ENCODE measurements at places on chromosomes 16 and 17.

- DNase-seq: no peak
These were observed 19.5 kb upstream of the C16orf78 start for GRCh38 chr16:49354101-49354500.

GRCh38 chr17:32671896-32672295 lies 185.1 kb downstream of the CDK5R1 start:
- DNase-seq: no peak

GRCh38 chr17:15883617-15884111 lies 61.3 kb upstream of the ADORA2B start:
- DNase-seq: no peak

- no peak for DNase-seq
These were observed 65.7 kb upstream of the LRRC37A3 start for GRCh38 chr17:64984851-64985521.

DNA sequence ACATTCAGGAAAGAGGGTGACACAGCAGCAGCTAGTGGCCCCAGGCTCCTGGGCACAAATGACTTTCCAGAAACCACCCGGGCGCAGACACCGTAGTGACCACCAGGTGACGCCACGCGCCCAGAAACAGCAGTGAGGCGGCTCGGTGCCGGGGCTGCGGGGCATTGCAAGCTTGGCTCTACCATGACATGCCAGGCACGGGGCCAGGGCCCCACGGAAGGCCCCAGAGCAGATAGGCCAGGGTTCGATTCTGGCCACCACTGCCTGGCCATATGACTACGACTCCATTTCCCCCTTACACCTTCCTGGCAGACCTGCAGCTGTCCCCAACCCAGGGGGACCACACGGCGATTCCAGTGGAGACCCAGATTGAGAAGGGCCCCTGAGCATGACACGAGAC lies 6.7 kb downstream of the RHBDF1 start:
- peak; percentile 82 for DNase-seq

- no peak for DNase-seq
These were observed 17.2 kb downstream of the CASKIN2 start for GRCh38 chr17:75498039-75498725.

GRCh38 chr17:31320791-31321190 lies 631 bp downstream of the EVI2A start:
- DNase-seq: no peak

GRCh38 chr17:7651097-7651664 lies 455 bp downstream of the ATP1B2 start:
- no peak for DNase-seq

DNA sequence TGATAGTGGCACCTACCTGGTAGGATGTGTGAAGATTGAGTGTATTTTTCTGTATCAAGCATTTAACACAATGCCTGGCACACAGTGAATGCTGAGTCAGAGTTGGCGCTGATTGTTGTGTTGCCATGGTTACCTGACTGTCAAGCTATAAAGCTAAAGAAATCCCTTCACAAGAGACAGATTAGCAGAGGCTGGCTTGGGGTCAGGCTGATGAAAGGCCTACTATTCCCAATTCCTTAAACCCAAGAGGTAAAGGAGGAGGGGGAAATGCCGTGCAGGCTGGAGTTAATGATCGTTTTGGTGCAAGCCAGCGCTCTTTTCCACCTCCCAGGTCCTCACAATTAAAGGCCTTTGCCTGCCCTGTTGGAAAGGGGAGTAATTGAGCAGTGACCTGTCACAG lies 5.9 kb downstream of the CLEC19A start:
- DNase-seq: no peak

DNA sequence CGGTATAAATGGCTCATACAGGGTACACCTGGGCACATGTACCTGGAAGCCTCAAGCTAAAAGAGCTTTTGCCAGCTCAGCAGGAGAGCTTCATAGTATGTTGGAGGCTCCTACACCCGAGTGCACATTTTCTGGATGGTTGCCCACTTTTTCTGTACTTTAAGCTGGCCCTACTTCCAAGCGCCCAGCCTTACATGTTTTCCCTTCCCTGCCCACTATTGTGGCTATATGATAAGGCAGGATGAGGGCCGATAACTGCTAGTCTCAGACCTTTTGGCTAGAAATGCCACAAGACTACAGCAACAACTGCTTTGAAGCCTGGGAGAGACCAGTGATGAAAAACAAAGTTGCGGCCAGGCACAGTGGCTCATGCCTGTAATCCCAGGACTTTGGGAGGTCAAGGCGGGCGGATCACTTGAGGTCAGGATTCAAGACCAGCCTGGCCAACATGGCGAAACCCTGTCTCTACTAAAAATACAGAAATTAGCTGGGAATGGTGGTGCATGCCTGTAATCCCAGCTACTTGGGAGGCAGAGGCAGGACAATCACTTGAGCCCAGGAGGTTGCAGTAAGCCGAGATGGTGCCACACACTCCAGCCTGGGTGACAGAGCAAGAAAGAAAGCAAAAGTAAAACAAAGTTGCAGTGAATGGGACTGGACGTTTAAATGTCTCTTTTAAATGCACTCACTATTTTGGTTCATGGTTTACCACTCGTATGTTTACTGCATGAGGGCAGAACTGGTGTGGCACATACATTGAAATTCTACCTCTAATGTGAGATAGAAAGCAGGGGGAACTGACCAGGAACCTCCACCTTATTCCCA lies 14.2 kb upstream of the MARCHF10 start:
- DNase-seq: no peak

GRCh38 chr16:59410451-59410850 lies 676.3 kb upstream of the GOT2 start:
- no peak for DNase-seq

DNA sequence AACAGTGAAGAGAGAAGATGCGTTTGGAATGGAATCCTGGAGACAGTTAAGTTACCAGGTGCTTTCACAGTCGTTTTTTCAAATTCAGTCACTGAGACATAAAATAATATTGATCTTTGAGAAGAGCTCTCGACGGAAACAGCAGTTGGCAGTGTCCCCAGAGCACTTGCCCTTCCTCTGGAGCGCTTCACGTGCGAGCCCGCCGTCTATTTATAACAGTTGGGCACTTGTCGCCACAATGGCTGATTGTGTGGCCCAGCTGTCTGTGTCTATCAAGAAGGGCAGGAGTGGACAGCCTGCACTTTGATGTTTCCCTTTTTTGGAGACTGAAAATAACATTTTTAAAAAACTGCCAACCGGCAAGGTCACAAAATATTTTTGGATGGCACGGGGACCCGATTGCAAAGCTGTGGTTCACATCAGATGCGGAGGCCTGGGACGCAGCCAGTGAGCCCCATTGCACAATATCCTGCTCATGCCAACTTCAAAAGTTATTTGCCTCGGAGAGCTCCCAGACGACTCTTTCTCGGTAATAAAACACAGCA lies 62.9 kb downstream of the ADCY9 start:
- DNase-seq: no peak

DNA sequence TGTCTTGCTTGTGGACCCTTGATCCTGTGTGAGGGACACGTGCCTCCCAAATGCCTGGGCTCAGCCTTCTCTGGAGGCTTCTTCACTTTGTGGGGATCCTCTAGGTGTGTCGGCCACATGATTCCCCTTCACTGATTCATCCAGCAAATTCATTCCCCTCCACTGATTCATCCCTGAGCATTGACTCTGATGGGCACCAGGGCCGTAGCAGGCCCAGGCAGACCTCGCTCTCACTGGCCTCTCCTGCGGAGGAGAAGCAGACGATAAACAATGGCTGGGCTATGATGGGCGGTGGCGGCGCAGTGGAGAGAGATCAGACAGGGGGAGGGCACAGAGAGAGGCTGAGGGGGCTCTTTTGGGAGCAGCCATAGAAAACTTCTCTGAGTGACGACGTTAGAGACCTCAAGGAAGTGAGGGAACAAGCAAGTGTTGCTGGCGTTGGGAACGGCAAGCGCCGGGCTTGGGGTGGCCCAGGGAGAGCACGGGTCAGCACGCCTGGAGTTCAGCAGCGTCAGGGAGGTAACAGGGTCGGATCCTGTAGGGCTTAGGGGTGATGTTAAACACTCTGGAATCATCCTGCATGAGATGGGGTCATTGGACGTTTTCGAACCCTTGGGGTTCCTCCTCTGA lies 17.5 kb upstream of the RPTOR start:
- no peak for DNase-seq
